Left colon (tissue), 2 donors: ENCODE measurements at places on chromosomes 2 and 18.

GRCh38 chr2:231396058-231396821 is 730 bp downstream of the B3GNT7 start:
- no peak for DNase-seq

DNA sequence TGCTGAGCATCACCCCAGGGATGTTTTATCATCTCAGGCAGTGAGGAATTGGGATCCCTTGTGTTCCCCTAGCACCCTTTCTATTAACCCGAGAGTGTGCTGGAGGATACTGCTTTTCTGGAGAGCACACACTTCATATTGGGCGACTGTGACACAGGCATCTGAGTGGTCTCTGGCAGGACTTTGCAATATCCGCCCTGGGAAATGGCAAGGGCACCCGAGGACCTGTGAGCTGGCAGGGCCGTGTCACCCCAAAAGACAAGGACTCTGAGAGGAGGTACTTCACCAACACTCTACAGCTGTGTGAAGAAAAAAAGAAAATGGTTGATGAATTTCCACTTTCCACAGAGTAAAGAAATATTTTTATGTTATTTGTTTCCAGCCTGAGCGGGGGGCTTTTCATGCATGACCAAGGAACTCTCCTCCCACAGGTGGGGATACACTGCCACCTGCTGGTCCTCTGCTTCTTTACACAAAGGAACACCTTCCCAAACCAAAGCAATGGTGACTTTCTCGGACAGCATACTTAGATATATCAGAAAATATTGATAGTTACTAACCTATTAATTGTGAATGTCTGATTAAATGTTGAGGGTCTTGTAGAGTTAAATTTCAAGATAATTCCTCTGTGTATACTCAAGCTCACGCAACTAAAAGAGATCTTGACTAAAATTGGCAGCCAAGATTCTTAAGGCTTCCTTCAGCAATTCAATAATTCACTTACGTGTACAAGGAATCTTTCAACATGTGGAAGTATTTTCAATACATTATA is 45.9 kb upstream of the REG3G start:
- DNase-seq, result peak; percentile 50

DNA sequence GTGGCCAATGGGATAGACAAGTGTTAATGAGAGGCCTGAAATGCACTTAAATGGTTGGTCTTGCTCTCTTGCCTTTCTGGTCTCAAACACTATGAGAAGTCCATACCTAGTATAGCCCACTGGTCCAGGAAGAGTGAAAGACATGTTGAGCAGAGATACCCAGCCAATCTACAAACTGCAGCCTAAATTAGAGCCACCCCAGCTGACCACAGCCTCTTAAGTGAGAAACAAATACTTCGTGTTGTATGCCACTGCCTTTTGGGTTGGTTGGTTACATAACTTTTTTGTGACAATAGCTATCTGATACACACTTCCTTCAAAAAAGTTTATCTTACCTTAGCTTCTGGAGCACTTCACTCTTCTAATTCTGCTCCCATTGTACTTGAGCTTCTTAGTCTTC is 8.8 kb upstream of the EXOC6B start:
- no peak for DNase-seq

GRCh38 chr2:192267484-192267883 is 72.8 kb upstream of the TMEFF2 start:
- DNase-seq, result no peak

DNA sequence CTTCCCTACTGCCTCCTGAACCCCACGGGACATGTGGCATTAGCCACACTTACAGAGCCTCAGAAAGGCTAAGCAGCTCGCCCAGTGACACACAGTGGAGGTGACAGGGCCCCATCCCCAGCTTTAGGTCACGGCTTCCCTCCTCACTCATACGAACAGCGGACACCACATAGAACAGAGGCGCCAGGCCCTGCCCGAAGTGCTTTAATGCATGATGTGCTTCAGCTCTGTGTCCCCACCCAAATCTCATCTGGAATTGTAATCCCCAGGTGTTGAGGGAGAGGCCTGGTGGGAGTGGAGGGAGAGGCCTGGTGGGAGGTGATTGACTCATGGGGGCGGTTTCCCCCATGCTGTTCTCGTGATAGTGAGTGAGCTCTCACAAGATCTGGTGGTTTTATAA is 135.3 kb downstream of the PTGR3 start:
- DNase-seq, result no peak

GRCh38 chr2:12718711-12719399 is 2.1 kb downstream of the TRIB2 start:
- DNase-seq, result no peak

DNA sequence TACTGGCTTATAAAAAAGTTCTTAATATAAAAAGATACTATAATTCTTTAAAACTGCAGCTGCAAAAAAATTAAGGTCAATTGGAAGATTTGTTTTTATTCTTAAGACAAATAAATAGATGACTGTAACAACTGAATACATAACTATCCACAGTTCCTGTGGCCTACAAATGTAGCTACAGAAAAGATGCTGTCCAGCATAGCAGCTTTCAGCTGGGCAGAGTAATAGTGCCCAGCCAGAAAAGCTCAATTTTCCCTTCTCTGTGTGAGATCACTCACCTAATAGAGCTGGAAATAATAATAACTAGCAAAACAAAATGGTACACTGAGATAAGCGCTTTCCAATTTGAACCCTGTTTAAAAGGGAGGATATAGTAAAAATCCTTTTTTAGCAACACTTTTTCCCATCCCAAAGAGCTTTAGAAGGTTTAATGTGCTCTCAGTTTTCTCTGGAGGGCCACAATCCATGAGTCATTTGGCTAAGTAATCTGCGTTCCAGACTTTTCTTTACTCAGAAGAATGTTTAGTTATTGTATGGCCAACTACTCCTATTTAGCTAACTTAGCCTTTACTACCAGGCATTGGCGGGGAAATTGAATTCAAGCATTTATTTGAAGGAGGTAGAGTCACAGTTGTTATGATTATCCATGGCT is 158.1 kb upstream of the SLC39A10 start:
- DNase-seq, result no peak

GRCh38 chr18:3966642-3967358 is 488.3 kb downstream of the DLGAP1 start:
- DNase-seq, result no peak

DNA sequence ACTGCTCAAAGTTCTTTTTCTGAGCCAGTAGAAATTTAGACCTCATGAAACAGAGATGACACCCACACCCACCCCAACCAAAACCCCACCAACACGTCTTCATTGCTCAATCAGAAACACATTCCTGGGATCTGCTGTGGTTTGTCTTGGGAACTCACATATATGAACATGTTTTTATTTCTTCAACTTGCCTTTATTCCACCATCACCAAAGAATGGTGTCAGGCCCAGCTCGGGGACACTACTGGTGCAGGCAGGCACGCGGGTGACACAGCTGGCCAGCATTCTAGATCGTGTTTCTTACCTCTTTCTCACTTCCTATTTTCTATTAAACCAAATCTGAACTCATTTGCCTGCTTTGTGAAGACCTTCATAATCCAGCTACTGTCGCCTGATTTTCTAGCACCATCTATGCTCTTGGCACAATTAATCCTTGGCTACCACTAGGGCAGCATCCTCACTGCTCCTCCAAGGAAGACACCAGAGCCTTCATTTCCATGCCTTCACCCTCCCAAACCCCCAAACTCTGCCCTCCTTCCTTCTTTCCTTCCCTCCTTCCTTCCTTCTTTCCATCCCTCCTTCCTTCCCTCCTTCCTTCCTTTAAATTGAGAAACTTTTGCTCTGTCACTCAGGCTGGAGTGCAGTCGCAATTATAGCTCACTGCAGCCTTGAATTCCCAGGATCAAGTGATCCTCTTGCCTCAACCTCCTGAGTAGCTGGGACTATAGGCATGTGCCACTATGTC is 157.1 kb downstream of the BCL2 start:
- DNase-seq, result no peak

DNA sequence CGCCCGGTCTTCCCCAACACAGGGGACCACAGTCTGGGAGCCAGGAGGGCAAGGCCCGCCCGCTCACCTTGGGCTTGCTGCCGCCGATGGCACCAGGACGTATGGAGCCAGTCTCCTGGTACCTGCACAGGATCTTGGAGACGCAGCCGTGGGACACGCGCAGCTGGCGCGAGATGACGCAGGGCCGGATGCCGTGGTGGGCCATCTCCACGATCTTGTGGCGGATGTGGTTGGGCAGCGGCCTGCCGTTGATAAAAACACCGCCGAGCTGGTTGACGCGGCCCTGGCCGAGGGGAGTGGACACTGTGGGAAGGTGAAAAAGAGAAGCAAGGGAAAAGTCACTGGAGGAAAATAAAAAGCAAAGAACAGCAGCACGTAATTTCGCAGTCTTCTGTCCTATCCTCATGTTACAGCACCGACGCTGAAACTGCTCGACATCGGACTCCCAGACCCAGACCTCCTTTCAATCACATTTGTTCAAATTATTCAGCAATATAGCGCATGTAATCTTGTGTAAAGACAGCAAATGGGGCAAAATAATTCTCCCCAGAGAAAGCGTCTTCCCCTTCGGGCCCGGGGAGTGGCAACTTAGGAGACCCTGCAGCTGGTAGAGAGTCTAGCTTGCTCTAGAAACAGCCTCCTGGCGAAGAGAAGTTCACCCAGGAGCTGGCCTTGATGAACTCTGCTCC is 1.7 kb downstream of the PAX3 start:
- DNase-seq, result no peak

DNA sequence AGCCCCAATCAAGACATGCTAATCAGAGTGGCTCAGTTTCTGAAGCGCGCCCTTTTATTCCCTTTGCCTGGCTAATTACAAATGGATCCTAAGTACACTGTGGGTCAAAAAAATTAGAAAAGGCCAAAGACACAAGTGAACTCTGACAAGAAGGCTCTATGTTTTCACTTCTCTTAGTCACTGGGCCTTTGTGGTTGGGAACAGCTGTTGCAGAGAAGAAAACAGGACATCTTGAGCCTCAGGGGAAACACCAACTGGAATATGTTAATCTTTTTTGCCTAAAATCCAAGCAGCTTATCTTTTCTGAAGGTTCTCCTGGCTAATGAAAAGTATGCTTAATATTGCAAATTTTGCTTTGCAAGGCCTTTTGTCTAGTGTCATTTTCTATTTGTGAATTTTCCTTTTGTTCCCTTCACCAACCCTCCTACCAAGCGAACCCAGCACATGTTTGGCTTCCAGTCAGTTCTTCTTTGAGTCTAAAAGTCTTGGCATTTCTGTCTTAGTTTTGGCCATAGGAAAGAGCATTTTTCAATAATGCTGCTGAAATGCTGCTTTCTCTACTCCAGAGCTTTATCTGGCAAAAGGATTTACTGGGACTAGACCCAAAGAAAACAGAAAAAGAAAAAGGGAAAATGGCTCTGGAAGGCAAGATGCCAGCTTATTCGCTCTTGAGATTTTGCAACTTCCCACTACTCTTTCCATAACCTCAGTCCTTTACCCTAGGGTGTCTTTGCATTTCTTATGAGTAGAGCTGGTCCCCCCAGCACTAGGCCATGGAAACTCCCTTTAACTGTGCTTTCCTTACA is 440.2 kb upstream of the ST6GAL2 start:
- DNase-seq, result no peak

GRCh38 chr2:13006829-13007717 is 290.3 kb downstream of the TRIB2 start:
- peak; percentile 44 for DNase-seq

GRCh38 chr2:190771726-190772125 is 108.9 kb upstream of the GLS start:
- no peak for DNase-seq

DNA sequence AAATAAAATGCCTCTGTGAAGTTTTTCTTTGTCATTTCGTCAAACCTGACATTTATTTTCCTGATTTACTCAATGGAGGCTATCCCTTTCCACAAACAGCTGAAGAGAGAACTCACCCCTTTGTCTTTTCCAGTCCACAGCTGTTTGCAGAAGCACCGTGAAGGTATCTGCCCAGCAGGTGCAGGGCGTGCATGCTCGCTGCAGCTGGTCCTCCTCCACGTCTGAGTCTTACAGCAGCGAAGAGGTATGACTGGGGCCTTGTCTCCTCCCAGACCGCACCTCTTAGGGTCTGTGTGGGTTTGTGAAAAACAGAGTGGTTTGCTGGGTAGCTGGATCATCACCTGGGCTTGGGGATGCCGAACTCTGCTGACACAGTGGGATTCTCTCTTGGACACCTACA is 9.7 kb downstream of the SPP2 start:
- no peak for DNase-seq

DNA sequence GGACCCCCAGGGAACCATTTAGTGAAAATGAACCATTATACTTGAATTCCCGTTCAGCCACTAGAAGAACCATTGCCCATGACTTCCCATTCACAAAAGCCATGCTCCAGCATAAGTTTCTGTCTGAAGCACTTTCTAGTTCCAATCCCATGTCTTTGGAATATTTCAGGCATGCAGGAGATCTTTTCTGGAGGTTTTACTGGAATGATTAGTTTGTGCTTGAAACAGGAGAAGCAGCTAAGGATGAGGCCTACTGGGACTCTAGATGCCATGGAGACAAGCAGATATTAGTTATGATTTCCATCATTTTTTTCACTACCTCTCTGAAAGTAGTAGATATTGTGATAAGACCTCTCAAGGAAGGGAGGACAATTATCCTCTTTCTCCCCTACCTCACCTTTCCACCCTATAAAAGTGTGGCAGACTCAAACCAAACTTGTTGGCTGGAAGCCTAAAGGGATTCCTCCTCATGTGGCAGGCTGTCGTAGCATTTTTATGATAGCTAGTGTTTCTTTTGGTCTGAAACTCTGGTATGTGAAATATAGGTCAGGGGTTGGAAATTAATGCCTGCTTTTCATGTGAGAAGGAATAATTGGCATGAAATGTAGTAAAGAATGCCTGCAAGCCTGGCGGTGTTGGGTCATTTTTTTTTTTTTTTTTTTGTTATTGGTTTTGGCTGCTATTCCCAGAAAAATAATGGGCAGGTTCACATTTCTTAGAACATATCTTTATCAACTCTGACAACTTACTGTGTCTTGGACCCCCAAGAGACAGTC is 29.3 kb upstream of the MMADHC start:
- no peak for DNase-seq

GRCh38 chr2:218217360-218218267 is 625 bp downstream of the ARPC2 start:
- DNase-seq, result peak; percentile 81

GRCh38 chr2:208415255-208415654 is 8.7 kb downstream of the PTH2R start:
- no peak for DNase-seq

DNA sequence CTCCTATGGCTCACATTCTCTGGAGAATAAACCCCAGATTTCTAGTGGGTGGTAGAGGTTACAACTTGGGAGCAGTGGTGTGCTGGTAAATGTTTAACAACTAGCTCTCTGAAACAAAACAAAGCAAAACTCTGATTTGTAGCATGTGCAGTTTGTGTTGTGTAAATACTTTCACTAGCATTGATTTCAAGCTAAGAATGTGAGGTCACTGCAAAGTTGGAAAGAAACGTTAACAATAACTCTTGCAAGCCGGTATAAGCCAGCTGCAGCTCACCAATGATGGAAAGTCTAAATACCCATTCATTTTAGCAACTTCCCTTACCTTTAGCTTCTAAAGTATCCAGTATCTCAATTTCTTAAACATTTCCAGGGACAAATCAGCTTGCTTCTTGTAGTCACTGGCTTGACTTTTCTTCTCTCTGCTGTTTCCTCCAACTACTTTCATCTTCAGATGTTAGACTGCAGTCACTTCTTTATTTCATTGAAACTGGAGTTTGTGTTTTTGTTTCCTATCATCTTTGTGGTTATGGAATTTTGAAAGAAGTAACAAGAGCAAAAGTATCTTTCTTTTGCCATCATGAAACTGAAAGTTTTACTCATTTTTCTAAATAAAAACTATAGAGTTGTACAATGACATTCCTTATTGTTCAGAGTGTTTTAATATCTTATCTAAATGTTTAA is 140.2 kb downstream of the PLCL1 start:
- no peak for DNase-seq

- no peak for DNase-seq
Measured at GRCh38 chr2:27323596-27324285, 844 bp upstream of the MPV17 start.

- DNase-seq, result no peak
Measured at GRCh38 chr2:108565778-108566375, 31.6 kb downstream of the LIMS1 start.
